GM18507 (cell line): ENCODE measurements at places on chromosomes 11 and 22.

DNA sequence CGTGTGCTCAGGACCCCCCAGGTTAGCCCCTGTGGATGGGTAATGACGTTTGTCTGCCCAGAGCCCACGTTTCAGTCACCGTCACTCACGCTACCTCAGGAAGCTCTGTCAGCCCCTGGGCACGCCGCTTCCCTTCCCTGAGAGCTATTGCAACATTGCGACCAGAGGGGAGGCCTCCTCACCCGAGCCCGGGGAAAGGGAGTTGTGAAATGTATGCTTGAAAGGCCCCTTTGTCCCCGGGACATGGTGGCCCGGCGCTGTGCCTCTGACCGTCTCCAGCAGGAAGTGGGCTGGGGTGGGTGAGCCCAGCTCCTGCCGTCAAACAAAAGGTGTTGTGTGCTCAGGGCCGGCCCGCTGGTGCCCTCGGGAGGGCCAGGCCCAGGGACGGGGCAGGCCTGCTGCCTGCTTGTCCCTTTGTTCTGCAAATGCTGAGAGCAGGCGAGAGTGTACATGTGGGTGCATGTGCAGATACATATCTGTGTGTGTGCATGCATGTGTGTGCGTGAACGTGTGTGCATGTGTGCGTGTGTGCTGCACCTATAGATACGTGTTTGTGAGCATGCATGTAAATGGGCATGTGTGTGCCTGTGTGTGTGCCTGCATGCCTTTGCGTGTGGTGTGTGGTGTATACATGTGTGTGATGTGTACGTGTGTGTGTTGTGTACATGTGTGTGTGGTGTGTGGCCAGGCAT lies 1125.0 kb downstream of the BRD1 start:
- no peak for DNase-seq

- DNase-seq, result no peak
Observed at GRCh38 chr11:80593648-80594374, 1153.0 kb upstream of the TENM4 start.

GRCh38 chr11:70628855-70629844 lies 230.8 kb downstream of the CTTN start:
- no peak for DNase-seq

DNA sequence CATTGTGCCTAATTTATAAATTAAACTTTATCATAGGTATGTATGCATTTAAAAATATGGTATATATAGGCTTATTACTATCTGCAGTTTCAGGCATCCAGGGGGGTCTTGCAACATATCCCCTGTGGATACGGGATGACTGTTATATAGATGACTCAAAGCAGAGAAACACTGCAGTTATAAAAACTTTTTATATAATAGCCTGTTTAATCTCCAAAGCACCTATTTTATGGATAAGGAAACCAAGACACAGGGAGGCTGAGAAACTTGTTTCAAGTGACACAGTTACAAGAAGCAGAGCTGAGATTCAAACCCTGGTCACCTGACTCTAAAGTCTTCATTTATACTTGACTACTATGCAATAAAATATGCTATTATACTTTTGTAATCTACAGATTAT lies 897.7 kb downstream of the KCNA4 start:
- no peak for DNase-seq

- DNase-seq, result no peak
Observed at GRCh38 chr11:7450836-7451235, 34.5 kb upstream of the OLFML1 start.
